NCI-H2029 (cell line): ENCODE measurements at places on chromosomes 16 and 17.

DNA sequence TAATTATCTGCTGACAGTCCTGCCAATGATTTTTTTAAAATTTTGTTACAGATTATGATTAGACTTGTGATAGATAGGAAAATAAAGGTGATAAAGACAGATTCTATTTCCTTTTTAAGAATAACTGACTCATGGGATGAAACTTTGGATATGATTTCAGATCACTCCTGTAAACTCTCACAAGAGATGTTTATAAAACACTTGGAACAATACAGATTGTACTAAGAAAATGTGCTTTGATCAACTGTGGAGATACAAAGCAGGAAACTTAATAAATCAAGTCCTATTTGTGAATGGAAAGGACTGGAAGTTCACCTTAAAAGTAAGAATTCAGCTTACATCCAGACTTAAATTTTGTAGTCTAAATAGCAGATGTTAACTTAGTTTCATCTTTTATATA is 21.4 kb downstream of the MRTFB start:
- DNase-seq = no peak

GRCh38 chr16:84647828-84648594 is at the start of gene KLHL36:
Gene KLHL36, plus strand, starts transcription at chr16:84648511. Its CDS starts 2,357 bp downstream, at chr16:84650868.
- DNase-seq = no peak

- no peak for DNase-seq
Measured at GRCh38 chr16:69113216-69113615, 7.8 kb downstream of the HAS3 start.

DNA sequence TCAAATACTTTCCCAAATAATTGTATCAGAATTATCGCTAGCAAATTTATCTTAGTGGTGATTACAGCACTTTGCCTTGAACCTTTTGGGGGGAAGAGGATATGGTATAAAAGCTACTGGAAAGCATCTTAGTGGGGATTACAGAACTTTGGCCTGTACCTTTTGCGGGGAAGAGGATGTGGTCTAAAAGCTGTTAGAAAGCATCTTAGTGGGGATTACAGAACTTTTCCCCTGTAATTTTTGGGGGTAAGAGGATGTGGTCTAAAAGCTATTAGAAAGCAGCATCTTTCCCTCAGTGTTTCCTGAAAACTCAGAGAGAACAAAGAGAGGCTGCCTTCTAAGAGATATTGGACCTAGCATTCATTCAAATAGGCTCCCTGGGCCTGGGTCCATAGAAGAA is 4.1 kb downstream of the SLFN12 start:
- DNase-seq = no peak
